Cortex of kidney (tissue), 1 donor: ENCODE measurements at places on chromosomes 6 and 20.

DNA sequence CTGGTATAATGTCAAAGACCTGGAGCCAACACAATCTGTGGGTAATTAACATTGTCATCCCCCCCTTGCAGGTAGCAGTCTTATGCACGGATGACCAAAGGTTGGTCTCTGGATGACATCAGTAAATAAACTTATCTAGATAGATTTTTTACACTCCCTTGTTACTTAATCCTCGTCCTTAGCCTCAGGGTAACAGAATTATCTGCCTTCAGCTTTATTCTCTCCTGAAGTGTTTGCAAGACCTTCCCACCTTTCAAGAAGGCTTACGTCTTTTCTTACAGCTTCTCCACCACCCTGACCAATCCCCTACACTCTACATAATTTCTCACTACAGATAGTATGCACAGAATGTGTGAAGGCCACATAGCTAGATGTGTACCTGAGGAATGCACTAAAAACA is 434.8 kb upstream of the HTR1E start:
- no peak for DNase-seq

DNA sequence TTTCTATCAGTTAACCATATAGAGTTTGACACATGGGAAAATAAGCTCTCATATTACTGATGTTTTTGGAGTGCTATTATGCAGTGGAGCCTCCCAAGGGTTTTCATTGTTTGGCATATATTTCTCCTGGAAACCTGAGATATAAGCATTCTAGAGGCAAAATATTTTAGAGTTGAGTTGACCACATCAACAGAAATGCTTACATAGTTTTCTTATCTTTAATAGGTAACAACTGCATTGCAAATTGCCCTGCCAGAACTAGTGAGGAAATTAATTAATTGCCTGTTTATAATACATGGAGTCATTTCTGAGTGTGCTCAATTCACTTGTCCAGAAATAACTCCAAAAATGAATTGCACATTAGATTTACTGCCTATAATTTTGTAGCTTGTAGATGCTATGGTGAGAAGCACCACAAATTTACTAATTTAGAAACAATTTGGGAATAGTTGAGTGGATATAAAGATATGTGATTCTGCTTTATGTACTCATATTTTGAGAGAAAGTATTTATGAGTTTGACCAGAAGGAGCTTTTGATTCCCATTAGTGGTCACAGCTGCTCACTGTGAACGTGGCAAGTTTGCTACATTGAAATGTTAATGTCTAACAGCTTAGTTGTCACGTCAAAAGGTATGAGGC is 288.7 kb downstream of the CD109 start:
- no peak for DNase-seq

DNA sequence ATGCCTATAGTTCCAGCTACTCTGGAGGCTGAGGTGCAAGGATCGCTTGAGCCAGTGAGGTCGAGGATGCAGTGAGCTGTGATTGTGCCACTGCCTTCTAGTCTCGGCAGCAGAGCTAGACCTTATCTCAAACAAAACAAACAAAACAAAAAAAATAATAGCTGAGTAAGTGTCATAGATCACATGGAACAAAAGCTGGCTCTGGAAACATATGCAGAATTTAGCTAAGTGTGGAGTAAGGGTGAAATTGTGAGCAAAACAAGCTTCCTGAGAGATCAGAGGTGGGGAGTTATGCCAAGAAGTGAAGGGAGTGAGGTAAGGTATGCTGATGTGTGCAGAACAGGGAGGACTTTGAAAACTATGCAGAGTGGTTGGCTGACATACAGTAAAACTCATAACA is 18.7 kb downstream of the SGK1 start:
- DNase-seq = no peak

- no peak for DNase-seq
These were observed 213.7 kb downstream of the ATXN1 start for GRCh38 chr6:16547587-16547986.

- no peak for DNase-seq
These were observed 3.9 kb upstream of the LTV1 start for GRCh38 chr6:143839196-143839595.

GRCh38 chr20:58559368-58559729 is 44.1 kb upstream of the APCDD1L start:
- no peak for DNase-seq

GRCh38 chr20:2280082-2280481 is 15.7 kb upstream of the TGM3 start:
- DNase-seq = no peak

GRCh38 chr6:18795726-18796125 is 408.6 kb downstream of the RNF144B start:
- no peak for DNase-seq

DNA sequence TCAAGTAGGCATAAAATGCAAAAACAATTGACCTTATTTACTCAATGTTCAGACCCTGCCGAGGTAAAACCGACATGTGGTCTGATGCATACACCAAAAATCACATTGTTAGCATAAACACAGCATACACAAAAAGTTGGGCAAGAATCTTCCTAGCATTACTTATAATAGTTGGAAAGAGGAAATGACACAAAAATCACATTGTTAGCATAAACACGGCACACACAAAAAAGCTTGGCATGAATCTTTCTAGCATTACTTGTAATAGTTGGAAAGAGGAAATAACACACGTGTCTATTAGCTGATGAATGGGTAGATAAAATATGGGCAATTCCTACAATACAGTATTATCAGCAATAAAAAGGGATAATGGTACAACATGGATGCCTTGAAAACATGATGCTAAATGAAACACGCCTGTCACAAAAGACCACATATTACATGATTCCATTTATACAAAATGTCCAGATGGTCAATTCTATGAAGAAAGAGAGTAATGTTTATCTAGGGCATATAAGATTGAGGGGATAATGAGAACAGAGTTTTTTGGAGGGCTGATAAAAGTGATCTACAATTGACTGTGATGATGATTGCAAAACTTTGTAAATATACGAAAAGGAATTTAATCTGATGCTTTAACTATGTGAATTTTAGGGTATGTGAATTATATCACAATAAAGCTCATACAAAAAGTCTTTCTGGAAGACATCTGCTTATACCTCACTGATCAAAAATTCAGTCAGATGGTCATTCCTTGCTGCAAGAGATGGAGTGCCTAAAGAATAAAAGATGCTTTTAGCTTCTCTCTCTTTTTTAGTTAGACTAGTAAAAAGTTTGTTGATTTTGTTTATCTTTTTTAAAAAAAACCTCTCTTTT is 1019.5 kb upstream of the CITED2 start:
- DNase-seq = no peak

GRCh38 chr6:109347779-109348178 is 34.5 kb downstream of the CD164 start:
- DNase-seq = no peak

- DNase-seq = no peak
These were observed 35.7 kb upstream of the CD93 start for GRCh38 chr20:23121751-23122320.

- DNase-seq = no peak
These were observed 18.7 kb downstream of the TFEB start for GRCh38 chr6:41716516-41717391.

GRCh38 chr6:117007659-117008058 is 130.6 kb downstream of the RFX6 start:
- DNase-seq = no peak

DNA sequence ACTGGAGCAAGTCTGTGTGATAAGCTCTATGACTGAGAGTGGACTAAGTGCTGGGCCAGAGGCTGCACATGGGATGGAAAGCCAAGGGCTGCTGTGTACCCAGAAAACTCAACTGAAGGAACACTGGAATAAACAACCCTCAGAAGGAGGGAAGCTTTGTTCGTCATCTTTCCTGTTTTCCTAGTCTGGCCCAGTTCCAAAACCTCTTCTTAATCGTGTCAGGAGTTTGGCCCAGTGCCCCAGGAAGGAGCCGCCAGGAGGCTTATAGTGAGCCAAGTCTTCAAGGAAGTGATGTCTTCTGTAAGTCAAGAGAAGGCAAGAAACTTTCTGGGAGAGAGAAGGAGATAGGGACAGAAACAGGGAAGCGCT is 23.3 kb upstream of the TOP1 start:
- no peak for DNase-seq
